Central memory CD8-positive, alpha-beta T cell (primary cell): ENCODE measurements at places on chromosomes 6 and 20.

DNA sequence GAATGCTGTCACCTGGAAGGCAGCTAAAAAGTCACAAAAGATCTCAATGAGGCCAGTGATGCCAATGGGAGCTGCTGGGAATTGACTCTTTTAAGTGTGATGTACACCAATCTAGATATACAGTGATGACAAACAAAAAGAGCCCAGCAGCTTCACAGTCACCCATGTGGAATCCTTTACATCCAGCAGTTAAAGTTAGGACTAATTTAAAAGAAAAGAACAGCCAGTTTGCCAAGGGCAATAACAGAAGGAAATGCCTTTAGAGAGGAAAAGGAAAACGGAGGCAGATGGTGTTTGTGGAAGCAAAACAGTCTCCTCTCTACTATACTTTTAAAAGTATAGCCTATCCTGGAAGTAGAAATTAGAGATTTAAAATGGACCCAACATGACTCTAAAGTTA lies 873.5 kb downstream of the EPHA7 start:
- DNase-seq, result no peak

DNA sequence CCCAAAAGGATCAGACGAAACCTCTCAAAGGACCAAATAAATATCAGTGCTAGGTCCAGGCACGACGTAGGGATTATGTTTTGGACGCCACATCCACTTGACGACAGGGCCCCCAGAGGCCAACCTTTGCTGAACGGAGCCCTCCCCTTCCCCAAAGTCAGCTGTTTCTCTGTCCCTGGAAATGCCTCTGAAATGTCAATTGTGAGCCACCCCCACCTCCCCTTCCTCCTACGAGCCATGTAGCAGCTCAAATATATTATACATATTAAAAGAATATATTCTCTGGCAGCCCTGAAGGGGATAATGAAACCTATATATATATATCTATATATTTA lies 39.6 kb upstream of the BLCAP start:
- DNase-seq, result no peak

DNA sequence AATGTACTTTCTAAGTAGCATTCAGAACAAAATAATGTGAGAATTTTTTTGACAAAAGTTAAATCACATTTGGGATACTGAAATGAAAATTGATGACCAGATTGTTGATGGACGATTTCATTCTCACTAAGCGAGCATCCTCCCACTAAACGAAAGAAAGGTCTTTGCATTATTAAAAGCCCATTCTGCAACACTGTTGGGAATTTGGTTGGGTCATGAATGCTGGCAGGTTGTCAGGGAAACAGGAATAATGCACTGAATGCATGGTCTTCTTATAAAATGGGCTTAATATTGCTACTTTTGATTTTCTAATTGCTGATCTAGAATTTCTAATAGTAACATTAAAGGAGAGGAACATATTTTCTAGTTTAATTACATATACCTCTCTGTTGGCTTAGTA lies 229.8 kb downstream of the NKAIN2 start:
- no peak for DNase-seq

- no peak for DNase-seq
Observed at GRCh38 chr20:1861347-1861976, 33.7 kb upstream of the SIRPA start.

GRCh38 chr6:1029141-1029540 lies 282.8 kb upstream of the FOXQ1 start:
- DNase-seq, result no peak

DNA sequence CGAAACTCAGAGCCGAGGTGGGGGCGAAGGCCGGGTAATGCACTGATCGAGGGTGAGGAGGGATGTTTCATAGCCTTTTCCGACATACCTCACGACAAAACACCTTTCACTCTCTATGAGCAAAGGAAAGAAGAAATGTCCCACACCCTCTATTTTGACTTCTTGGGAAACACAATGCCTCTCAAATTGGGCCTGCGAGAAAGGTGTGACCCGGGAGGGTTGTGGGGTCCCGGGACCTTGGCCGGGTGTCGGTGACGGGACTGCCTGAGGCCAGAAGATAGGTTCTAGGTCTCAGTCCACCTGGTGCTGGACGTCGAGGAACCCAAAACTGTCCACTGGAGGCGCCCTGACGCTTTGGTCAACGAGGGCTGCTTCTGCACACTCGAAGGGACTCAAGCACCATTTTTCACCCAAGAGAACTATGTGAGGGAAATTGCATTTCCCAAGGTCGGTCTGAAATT lies 41.1 kb upstream of the OSTM1 start:
- DNase-seq, result no peak

GRCh38 chr6:13296536-13296997 lies 31.8 kb downstream of the TBC1D7 start:
- no peak for DNase-seq

- no peak for DNase-seq
Observed at GRCh38 chr6:141510803-141511202, 621.9 kb upstream of the GJE1 start.

DNA sequence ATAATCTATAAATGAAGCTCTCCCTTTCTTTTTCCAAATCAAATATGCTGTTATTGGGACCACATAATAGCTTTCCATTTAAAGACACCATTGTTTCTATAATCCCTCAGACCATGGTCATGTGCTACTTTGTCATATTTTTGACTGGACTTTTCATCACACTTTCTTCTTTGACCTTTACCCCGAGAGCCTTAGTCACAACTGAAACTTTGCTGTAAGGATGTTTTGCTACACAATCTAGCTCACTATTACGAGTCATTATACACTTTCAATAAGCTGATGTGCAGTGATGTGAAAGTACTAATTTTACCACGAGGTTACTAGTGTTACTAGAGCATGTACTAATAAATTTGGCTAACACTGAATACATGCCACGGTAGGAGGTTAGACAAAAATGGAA lies 367.2 kb upstream of the RUNX2 start:
- no peak for DNase-seq

- no peak for DNase-seq
Observed at GRCh38 chr6:138309695-138310094, 68.0 kb upstream of the SMIM28 start.

GRCh38 chr6:23269436-23269835 lies 700.1 kb downstream of the HDGFL1 start:
- DNase-seq, result no peak
